ENCODE measurements at places on chromosomes 4 and X. TPM values are rescaled to one million over a fixed set of nuclear protein-coding genes. Genes with fewer than 3 reads are reported as not detected.

The DSPP gene
- not detected for total RNA-seq

The PPP2R2C gene
- 8.6 TPM for total RNA-seq

The GUCY1A1 gene
- total RNA-seq, result 106 TPM

The FAT1 gene
- 61.8 TPM for total RNA-seq

The CLTRN gene
- 0.79 TPM for total RNA-seq

The F8 gene
- total RNA-seq, result 49.4 TPM

The GRIA3 gene
- total RNA-seq, result 0.59 TPM

The CYP4V2 gene
- total RNA-seq, result 28.3 TPM

The STATH gene
- total RNA-seq, result not detected

The TRAM1L1 gene
- 0.45 TPM for total RNA-seq

The HSFX2 gene
- not detected for total RNA-seq

The ENPP6 gene
- not detected for total RNA-seq

The PCDH19 gene
- total RNA-seq, result 0.84 TPM

The SERTM2 gene
- total RNA-seq, result not detected

GRCh38 chr4:40990236-40990898 is 224.0 kb downstream of the APBB2 start:
- no peak for DNase-seq

DNA sequence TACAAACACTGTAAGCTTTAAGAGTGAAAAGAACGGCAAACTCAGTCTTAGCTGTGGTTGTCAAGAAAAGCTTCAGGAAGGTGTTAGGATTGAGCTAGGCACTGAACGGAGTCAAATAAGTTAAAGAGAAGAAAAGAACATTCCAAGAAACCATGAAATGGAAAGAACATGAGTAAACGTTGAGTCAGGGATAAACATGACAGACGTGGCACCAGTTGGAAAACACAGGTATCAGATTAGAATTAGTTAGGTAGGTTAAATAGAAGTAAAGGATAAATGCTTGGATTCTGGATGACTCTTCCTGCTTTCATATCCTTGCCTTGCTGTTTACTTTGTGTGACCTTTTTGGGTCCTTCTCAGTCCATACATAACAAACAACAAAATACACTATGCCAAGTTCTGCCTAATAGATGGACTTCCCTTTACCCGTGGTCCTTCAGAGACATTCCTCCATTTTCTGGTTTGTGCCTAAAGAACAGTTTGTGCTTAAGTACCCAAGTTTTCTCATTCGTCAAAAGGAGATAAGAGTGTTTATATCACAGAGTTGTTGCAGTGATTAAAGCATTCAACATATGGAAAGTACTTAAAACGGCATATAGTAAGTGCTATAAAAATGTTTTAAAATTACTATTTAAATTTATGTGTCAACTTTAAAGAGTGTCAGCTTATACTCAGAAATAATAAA is 446.9 kb downstream of the TMA16 start:
- no peak for DNase-seq

- no peak for DNase-seq
These were observed 2.1 kb downstream of the RBM47 start for GRCh38 chr4:40627540-40627939.

DNA sequence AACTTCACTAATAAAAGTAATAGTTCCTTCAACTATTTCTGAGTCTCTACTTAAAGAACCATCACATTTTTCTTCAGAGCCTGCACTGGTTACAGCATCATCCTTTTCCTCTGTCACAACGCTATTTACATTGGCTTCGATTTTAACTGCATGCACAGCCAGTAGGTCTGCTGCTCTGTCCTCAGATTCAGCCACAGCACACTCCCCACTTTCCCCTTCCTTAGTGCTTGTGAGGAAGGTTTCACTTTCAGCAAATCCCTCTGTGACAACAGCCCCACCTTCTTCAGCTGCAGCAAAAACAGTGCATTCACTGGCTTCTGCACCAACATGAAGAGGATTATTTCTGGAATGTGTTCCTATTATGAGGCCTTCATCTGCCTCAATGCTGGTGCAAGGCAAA is 25.7 kb downstream of the BOD1L1 start:
- DNase-seq, result no peak

GRCh38 chr4:184899261-184900134 is 73.7 kb upstream of the ACSL1 start:
- DNase-seq, result peak; percentile 67

DNA sequence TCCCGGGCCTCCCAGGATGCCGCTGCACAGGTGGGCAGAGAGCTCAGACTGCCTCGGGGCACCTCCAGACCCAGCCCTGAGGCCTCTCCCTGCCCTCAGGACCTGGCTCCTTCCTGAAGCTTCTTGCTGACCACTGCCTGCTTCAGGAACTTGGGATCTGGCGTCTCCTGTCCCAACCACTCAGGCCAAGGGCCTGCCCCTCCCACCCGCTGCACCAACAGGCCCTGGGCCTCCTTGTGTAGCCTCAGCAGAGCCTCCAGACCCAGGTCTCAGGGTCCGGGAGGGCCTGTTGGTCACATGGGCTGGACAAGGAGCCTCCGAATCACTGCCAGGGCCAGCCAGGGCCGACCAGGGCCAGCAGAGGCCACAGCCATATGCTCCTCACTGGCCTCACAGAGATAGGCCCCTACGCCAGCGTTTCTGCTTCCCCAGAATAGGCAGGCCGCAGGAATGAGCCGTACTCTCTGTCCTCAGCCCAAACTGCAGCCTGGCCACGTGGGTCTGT is 2.8 kb downstream of the MXD4 start:
- peak; percentile 41 for DNase-seq

DNA sequence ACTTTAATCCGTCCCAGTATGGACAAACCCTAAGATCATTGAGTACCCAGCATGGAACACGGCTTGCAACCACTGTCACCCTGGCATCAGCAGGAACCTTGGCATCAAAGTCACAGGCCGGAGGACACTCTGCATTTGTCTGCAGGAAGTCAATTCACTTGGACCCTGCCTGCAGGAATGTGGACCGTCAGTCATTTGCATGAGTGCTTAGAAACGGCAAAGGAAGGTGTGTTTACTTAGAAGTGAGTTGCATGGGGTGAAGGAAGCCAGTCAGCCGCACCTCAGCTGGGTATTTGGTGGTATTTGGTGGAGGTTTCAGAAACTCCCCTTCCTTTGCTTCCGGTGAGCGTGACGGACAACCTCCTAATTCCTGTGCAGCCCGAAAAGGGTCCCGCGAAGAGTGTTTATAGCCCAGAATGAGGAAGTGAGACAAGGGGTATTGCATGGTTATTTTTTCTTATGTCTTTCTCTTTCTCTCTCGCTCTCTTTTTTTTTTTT is 15.5 kb downstream of the P2RY8 start:
- no peak for DNase-seq

- DNase-seq, result no peak
These were observed 1137.7 kb upstream of the TENM3 start for GRCh38 chr4:181105487-181105886.

DNA sequence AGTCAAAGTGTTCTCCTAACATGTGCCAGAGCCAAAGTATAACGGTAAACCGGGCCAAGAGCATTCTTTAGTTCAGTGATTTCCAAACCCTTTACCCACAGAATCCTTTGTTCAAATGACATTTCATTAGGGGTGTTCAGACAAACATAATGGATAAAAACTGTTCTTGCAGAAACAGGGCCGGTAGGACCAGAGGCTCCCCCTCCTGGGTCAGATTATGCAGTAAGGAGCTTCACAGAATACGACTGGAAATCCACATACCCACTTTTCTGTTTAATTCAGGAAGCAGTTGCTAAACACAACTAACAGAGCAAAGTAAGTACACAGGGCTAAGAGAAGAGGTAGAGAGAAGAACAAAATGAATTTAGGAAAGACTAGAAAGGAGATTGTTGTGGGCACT is 46.6 kb upstream of the TMEM184C start:
- no peak for DNase-seq

DNA sequence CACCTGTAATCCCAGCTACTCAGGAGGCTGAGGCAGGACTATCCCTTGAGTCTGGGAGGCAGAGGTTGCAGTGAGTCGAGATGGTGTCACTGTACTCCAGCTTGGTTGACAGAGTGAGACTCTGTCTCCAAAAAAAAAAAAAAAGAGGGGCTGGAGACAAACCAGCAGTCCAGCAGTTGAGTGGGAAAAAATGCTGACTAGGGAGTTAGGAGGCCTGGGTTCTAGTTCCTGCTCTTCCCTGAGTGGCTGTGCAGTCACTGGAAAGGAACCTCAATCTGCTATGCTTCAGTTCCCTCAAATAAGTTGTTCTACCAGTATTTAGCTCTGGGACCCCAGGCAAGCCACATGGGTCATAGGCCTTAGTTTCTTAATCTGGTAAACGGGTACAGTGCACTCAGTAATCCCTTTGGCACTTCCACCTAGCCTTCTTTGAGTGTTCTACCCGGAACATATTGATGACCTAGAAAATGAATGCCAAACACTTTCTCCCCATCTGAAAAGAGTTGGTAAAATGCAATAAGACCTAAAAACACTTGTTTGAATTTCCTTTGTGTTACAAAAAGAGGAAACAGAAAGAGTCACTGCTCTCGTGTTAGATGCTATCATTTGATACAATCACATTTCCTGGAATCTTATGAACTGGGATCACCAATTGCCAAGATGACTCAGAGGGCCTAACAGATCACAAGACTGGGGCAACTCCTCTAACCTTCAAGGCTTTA is 99.3 kb upstream of the EGFL6 start:
- no peak for DNase-seq

GRCh38 chr4:96649536-96649935 is 809.6 kb downstream of the PDHA2 start:
- DNase-seq, result no peak

DNA sequence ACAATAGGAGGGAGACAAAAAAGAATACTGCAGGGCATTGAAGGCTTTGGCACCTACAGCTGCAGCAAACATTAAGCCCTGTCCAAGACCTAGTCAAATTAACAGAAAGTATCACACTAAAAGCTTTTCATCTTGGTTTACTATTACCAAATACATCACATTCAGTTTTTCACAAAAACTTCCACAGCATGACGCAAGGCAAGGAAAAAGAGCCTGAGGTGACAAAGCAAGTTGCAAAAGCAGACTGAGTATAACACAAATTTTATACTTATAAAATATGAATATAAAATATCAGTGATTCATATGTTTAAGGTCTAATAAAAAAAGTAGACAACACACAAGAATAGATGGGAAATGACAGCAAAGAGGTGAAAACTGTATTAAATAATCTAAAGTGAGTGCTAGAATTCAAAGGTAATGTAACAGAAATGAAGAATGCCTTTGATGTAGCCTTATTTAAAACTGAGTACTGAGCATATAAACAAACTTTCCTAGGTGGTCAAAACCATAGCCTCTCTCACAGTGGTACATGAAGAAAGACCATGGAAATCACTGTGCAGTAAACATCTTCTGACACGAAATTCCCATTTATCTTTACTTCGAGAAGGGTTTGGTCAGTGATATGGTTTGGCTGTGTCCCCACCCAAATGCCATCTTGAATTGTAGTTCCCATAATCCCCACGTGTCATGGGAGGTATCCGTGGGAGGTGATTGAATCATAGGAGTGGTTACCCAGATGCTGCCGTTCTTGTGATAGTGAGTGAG is 27.7 kb upstream of the MAGEA11 start:
- DNase-seq, result no peak

DNA sequence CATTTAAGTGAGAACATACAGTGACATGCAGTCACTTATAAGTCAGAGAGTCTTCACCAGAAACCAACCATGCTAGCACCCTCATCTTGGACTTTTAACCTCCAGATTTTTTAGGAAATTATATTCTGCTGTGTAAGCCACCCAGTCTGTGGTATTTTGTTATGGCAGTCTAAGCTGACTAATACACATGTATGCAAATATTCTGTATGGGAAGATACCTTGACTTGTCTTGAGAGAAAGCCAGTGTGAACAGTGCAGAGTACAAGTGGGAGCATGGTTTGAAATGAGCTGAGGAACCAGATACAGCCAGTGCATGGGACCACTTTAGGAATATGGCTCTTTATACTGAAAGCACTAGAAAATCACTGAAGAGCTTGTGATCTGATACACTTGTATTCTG is 110.4 kb upstream of the MAP9 start:
- DNase-seq, result no peak

- no peak for DNase-seq
These were observed 185.9 kb downstream of the CFAP299 start for GRCh38 chr4:80521438-80521837.

DNA sequence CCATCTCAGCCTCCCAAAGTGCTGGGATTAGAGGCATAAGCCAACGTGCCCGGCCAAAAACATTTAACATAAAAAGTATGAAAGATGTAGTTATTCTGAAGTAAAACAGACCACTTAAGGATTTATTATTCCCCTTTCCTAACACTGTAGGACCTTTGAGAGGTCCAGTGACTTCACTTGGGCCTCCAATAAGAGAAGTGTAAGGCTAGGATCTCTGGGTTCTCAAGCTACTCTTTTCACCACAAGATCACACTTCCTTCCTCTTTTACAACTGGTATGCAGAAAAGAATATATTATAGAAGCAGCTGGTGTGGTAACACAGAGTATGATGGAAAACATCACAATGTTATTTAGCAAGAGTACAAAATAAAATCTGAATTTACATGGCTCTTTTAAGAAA is 30.2 kb upstream of the CCNG2 start:
- no peak for DNase-seq

DNA sequence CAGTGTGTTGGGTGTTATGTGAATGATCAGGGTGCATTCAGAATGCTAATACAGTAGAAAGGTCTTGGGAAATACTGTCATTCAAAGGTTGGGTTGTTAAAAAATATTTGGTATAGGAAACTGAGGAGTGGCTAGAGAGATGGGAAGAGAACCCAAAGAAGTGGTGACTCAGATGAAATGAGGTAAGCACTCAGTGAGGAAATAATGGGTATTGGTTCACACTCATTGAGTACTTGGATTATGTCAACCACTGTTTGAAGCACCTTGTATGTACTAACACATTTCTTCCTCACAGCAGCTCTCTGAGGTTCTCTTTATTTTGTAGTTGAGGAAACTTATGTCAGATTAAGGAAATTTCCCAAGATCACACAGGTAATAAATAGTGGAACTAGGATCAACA is 40.8 kb upstream of the NUDT6 start:
- no peak for DNase-seq

DNA sequence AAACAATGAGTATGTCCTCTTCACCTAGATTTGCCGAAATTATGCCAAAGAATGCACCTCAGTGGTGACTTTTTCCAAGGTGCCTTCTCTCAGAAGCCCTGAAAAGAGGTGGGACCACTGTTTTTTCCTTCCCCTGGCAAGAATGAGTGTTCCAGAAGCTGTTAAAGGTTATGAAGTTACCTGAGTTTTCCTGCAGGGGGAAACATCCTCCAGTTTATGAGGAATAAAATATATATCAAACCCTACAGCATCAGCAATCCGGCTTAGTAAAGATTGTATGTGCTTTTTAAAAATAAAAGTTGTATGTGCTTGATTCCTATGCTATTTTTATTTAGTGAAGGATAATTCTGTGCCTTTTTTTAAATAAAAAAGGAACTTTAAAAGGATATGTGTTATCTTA is 73.3 kb downstream of the RBM46 start:
- no peak for DNase-seq

DNA sequence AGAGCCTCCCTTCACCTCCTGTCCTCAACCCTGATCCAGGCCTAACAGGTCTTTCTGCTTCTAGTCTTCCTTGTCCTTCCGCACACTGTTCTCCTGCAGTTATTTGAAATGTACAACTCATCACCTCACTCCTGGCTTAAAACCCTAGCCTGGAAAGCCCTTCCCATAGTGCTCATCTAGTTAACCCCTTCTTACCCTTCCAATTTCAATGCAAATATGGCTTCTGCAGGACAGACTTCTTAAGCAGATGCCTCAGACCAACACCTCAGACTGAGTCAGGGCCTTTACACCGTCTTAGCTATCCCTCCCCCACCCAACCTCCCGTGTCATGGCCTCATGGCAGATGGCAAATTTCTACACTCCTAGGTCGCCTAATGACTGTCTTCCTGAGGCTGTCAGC is 130.4 kb downstream of the BCOR start:
- DNase-seq, result no peak

GRCh38 chr4:6125103-6125651 is 75.2 kb downstream of the JAKMIP1 start:
- no peak for DNase-seq
